NCI-H1105 (cell line): ENCODE measurements at places on chromosomes 5 and 9.

DNA sequence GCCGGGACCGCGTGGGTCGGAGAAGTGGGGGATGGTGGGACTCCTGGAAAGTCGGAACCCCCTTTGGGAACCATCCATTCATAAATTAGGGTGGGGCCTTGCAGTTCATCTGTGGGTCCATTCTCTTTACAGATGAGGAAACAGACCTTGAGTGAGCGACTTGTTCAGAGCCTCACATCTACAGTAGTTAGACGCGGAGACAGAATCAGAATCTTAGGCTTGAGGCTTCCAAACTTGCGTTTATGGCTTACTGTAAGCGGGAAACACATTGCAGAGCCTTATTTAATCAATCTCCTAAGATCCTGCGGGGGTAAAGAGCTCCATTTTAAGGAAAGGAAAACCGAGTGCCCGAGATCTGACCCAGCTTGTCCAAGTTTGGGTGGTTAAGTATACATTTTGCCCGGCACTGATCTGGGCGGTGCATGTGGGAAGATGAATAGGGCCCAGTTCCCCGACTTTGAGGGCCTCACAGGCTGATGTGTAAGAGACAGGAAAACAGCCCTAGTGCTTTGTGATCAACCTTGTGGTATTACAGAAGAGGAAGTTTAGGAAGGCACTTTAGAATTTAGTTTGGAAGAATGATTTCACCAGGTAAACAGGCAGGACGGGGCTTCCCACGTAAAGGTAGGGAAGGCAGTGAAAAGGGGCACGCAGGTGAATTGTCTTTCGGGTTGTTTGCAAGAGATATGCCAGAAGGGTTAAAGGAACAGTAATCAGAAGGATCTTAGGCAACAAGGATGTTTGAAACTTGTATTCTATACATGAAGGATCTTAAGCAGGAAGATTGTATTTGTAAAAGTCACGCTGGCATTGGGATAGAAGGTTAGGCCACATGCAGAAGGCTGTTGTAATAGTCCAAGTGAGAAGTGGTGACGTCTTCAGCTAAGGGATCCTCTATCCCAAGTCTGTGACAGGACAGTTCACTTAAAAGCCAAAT is 744 bp downstream of the TARS1 start:
- DNase-seq, result no peak

DNA sequence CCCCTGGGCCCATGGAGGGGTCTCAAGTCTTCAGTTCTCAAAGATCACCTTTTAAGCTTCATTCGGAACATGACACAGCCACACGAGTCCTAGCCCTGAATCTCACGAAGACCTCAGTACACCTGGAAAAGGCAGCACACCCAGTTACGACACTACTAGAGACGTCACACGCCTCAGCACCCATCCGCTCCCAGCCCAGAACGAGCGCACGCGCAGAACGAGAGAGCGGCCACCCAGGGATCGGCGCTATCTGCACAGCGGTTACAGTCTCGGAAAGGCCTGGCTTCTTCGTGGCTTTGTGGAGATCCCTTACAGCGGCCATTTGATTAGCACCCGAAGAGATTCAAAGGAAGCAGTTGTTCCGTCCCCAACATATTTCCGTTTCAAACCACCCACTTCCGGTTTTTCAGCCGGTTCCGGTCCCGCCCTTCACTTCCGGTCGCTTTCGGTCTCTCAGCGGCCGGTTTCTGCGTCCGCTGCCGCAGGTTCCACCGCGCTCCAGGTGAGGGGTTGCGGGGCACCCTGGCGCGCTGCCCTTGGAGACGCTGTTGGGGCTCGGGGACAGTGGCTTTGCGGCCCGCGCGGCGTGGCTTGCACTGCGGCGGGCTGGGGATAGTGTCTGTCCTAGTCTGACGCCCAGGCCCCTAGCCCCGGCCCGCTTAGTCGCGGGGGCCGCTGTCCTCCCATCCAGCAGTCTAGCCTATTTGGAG is at the start of gene UBLCP1:
Gene UBLCP1 (plus strand): TSS at position 432 of the 710 bp plus-strand sequence. CDS start 5,626 bp downstream, outside the sequence.
- peak; percentile 38 for DNase-seq

DNA sequence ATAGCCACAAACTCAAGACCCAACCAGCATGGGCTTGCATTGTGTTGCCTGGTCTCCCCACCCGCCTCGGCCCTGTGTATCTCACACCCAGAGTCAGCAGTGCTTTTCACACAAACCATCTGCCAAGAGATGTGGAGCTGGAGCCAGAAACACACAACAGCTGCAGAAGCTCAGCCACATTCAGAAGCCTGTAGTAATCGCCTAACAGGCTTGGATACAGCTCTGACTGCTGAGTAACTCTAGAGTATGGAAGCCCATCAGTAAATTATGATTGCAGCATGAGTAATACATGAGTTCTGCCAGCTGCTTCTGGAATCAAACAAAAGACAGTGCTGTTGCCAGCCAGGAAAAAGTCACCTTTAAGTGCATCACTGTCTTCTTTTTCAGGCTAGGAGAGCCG is 16.0 kb downstream of the TEK start:
- no peak for DNase-seq

- no peak for DNase-seq
Measured at GRCh38 chr5:168649306-168649705, 70.1 kb upstream of the PANK3 start.

GRCh38 chr5:122844910-122845228 is 544 bp upstream of the SNX24 start:
- no peak for DNase-seq

GRCh38 chr5:42483472-42484154 is 60.4 kb downstream of the GHR start:
- no peak for DNase-seq

- no peak for DNase-seq
Measured at GRCh38 chr9:136901516-136902258, 15.4 kb downstream of the TRAF2 start.

GRCh38 chr5:100828898-100829356 is 74.2 kb downstream of the ST8SIA4 start:
- DNase-seq, result no peak

- no peak for DNase-seq
Measured at GRCh38 chr9:129334105-129334935, 156.3 kb upstream of the IER5L start.

- no peak for DNase-seq
Measured at GRCh38 chr5:72653586-72653985, 146.4 kb upstream of the ZNF366 start.

DNA sequence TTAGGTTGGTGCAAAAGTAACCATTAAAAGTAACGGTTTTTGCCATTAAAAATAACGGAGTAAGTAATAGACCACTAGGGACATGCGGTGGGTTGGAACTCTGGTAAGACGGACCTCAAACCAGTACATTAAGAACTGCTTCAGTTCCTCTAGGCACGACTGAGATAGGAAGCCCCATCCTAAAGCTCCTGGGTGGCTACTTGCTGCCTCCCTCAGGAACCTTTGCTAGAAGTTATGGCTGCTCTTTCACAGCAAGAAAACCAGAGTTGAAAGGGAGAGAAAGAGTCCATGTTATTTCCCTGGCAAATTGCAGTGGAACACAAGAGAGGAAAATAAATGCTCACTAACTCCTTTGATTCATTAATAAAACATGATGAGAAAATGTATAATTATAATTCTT is 47.6 kb downstream of the MCTP1 start:
- no peak for DNase-seq

- DNase-seq, result no peak
Measured at GRCh38 chr5:138408023-138408422, 30.8 kb upstream of the REEP2 start.

- DNase-seq, result no peak
Measured at GRCh38 chr9:132991351-132992300, 13.1 kb downstream of the GFI1B start.

DNA sequence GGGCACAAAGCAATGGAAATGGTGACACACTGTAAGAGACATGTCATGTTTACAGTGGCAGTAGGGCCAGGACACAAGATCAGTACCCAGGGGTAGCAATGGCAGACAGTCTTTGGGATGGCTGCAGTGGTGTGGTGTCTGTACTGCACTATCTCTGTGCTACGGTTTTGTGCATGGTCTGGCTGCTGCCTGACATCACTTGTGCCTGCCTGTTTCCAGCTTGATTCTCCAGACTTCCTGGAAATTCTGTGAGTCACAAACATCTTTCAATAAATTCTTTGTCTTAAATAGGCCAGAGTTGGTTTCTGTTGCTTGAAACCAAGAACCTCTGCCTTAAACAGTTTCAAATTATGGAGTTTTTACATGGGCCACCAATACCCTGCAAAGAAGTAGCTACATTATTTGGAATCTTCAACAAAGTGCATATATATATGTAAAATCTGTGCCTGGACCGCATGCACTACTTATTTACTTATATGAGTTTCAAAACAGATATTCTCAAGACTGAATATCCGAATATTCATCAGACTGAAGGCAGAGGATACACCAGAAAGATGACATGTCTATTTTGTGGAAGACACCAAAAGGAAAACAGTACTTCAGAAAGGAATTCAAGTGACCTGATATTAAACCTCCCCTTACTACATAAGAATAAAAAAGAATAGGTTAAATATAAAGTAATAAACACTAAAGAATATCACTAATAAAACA is 188.1 kb downstream of the RFX3 start:
- DNase-seq, result no peak

DNA sequence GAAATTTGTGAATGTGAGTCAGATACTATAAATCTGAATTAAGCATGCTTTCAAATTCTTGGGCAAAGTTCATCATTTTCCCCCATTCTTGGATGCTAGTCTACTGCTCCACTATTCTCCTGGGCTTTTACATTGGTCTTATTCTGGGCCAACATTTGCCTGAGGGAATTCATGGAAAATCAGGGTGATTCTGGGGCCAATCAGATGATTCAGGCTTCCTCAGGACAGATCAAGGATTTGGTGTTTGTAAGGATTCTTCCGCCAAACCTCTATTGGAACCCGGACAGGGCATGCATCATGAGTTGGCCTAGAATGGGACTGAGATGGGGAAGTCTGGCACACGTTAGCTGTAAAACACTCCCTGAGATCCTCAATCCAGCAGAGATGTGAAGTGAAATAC is 113.8 kb downstream of the MEF2C start:
- DNase-seq, result no peak

GRCh38 chr9:115117999-115118878 is at the start of gene TNC:
Gene TNC (minus strand): TSS chr9:115118157. CDS start chr9:115091018, 27,139 bp downstream.
- DNase-seq, result peak; percentile 60

DNA sequence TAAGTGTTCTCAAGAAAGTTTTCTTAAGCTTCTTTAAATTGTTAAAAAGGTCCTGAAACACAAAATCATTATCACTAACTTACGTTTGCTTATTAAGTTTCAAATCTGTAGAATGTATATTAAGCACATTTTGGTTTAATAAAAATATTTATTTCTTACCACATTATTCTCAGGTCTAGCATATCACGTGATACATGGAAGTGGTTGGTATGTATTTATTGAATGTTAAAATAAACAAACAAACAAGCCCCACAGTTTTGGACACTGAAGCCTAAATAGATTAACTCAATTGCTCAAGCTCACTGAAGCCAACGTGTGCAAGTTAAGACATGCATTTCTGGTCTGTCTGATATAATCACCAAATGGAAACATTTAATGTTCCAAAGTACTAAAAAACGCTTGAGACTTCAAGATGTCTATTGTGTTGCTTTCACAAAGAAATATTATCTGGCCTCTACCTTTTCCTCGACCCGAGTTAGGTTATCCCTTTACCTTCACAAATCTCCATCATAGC is 1136.9 kb downstream of the TAF11L14 start:
- no peak for DNase-seq

GRCh38 chr9:137136881-137137607 is 1.9 kb upstream of the GRIN1 start:
- no peak for DNase-seq

DNA sequence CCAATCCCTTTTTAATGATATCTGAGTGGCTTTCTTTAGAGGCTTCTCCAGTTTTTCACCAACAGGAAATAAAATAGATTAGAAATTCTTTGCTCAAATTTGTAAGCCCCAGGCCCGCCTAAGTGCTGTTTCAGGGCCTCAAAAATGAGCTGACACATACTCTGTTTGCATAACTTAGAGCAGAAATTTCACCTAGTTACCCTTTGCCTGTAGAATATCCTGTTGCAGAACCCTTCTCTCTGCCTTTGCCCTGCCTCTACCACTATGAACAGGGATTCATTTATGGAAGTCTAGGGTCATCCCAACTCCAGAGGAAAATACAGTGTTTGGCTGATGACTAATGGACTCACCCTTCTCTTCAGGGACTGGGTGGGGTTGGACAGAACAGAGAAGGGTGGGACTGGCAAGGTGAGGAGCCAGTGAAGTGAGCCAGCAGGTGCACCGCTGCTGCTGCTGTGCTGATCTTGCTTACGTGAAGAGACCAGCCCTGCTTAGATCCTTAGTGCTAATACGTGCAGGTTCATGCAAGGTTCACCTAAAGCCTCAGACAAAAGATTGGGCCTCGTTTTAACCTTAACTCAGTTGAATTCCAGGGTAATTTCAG is 22.8 kb downstream of the OSTF1 start:
- no peak for DNase-seq

DNA sequence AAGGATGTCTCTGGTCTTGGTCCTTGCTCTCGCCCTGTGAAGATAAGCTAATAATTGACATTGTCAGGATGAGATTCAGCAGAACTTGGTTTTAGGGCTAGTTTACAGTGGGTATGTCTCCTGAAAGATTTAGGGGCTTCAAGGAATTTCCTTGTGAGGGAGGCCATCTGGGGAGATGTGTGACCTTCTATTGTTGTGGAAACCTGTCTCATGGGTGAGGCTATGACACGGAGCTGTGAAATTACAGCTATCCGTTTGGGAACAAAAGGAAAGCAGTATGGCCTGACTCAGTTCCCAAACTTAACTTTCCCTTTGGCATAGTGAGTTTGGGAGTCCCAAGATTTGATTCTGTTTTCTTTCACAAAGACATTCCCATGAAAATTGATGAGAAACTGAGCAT is 142.0 kb downstream of the PARP8 start:
- DNase-seq, result no peak

DNA sequence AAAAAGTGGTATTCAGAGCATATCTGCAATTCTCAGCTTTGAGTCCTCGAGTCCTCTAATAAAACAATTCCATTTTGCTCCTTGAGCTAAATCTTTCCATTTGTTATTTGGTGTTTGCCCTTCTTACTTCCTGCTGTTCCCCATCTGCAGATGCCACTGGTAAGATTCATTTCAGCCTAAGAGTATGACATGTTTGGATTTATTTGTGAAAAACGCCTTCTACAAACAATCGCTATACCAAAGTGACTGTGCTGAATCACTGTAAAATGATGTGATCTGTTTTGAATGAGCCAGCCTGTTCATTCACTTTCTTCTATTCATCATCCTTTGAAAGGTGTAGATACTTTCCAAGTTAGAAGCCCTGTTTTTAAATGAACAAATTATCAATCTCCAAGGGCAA is 27.7 kb downstream of the KCTD16 start:
- no peak for DNase-seq

DNA sequence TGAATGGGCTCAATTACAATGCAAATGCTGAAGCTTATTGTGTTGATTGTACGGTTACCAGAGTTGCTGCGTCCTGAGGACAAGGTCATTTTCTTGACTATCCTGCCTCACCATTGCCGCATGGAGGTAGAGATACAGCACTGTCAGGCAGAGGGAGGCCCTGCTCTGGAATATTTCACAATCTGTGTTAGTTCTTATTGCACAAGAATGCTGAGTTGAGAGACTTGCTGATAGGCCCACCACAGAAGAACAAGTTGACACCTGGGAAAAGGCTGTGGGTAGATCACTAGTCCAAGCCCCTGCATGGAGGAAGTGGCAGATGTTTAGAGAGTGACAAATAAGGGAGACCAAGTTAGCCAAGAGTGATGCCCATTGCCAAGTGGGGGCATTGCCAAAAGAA is 344.5 kb upstream of the ITGA1 start:
- no peak for DNase-seq
